ENCODE measurements at places on chromosomes 16 and 17.
A peak's percentile ranks its signal among the peaks of the same experiment; 100 is the strongest.

DNA sequence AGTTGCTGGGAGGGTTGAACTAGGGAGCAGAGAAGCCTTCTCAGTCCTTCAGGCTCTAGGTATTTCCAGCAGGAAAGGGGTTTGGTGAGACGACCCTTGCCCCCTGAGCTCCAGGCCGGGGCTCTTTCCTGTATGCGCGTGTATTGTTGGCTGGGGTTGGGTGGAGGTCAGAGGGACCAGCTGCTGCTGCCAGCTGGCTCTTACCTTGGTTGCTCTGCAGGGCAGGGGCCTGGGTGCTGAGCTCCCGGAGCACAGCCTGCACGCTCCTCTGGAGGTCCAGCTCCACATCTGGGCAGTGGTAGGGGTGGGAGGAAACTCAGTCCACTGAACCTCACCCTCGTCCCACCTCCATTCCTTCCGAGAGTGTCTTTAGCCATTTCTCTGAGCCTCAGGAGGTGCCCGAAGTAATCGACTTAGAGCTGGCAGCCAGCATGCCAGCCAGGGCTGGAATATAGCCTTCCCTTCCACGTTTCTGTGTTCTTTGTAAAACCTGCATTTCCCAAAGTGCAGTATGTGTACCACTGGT, 28.0 kb downstream of the PIK3R6 start:
- ATAC-seq = no peak

DNA sequence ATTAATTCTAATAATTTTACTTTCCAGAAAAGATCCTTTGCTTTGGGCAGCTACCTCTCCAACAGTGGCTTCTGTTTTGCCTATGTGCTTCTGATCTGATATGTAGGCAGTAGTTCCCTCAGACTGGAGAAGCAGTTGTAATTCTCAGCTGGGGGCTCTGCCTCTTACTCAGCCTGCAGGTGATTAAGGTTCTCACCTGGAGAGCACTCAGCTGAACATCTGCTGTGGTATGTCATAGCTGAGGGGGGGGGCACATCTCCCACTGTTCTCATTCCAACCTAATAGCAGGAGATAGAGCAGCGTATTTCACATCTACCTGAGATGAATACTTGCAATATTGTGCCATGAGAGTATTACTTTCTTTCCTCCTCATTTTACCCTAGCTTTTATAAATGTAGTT, 511.9 kb upstream of the CDH8 start:
- ATAC-seq = no peak

DNA sequence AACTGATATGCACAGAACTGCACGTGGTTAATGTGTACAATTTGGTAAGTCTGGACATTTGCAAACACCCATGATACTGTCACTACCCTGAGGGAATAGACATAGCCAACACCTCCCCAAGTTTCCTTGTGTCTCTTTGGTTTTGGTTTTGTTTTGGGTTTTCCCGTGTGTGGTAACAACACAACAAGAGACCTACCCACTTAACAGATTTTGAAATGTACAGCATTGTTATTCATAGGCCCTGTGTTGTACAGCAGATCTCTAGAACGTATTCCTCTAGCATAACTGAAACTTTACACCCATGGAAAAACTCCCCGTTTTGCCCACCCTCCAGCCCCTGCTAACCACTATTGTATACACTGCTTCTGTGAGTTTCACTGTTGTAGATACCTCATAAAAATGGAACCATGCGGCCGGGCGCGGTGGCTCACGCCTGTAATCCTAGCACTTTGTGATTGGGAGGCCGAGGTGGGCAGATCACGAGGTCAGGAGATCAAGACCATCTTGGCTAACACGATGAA, 76.3 kb upstream of the TBC1D3K start:
- ATAC-seq = no peak

GRCh38 chr16:89484041-89484501, 6.3 kb downstream of the ANKRD11 start:
- ATAC-seq = no peak

DNA sequence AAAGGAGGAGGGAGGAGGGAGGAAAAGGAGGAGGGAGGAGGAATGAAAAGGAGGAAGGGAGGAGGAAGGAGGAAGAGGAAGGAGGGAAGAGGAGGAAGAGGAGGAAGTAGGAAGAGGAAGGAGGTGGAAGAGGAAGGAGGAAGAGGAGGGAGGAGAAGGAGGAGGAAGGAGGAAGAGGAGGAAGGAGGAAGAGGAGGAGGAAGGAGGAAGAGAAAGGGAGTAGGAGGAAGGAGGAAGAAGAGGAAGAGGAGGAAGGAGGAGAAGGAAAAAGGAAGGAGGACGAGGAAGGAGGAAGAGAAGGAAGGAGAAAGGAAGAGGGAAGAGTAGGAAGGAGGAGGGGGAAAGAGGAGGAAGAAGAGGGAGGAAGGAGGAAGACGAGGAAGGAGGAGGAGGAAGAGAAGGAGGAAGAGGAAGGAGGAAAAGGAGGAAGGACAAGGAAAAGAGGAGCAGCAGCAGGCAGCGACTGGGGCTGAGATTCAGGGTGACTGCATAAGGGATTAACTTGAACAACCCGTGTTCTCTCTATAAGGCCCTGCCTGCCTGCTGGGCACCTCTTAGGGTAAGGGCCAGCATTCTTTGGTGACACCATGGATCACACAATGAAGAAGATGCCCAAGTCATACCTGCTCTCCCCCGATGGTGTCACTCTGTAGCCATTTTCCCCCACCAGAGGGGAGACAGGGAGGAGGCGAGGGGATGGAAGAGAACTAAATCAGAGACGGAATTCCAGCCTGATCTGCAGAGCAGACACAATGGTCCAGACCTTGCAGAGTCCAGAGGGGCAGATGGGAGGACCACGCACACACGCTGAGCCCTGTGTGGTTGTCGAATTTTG, 1.4 kb upstream of the IL34 start:
- ATAC-seq = no peak

- no peak for ATAC-seq
Measured at GRCh38 chr17:73952082-73952479, 251.4 kb upstream of the RPL38 start.

- no peak for ATAC-seq
Measured at GRCh38 chr17:4969047-4969550, 1.5 kb upstream of the SPAG7 start.

DNA sequence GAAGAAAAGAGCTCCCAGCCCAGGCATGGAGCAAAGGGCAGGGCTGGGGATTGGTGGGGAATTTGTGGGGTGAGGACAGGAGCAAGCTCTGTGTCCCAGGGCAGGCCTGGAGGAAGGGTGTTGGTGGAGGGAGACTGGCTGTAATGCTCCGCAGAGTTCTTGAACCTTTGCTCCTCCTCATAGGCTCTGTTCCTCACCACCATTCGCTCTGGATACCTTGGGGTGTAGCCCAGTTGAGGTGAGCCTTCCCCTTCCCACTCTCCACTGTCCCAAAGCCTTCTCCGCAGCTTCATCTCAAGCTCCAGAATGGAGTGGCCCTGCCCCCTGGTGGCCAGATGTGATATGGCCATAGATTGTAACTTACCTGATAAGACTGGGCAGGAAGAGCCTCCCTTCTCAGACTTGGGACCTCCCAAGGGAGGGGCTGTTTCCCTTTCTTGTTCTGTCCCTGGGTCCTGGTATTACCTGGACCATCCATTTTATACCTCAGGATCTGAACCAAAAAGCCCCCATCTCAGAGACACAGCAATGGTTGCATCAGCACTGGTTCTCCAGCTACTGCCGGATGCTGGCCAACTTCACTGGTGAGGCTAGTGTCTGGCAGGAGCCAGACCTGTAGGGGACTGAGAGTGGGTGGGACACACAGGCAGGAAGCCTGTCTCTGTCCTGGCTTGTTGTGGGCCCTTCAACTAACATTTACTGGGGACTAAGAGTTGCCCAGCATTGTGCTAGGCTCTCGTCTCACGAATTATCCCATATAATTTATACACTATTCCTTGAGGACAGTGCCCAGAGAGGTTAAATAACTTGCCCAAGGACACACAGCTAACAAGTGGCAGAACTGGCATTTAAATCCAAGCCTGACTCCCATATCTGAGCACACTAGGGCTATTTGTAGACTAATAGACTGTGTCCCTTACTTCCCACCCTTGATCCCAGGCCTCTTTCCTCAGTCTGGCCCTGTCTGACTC, 19.1 kb upstream of the STAC2 start:
- peak; percentile 96 for ATAC-seq

- no peak for ATAC-seq
Measured at GRCh38 chr16:57615813-57616212, 12.6 kb upstream of the ADGRG1 start.

DNA sequence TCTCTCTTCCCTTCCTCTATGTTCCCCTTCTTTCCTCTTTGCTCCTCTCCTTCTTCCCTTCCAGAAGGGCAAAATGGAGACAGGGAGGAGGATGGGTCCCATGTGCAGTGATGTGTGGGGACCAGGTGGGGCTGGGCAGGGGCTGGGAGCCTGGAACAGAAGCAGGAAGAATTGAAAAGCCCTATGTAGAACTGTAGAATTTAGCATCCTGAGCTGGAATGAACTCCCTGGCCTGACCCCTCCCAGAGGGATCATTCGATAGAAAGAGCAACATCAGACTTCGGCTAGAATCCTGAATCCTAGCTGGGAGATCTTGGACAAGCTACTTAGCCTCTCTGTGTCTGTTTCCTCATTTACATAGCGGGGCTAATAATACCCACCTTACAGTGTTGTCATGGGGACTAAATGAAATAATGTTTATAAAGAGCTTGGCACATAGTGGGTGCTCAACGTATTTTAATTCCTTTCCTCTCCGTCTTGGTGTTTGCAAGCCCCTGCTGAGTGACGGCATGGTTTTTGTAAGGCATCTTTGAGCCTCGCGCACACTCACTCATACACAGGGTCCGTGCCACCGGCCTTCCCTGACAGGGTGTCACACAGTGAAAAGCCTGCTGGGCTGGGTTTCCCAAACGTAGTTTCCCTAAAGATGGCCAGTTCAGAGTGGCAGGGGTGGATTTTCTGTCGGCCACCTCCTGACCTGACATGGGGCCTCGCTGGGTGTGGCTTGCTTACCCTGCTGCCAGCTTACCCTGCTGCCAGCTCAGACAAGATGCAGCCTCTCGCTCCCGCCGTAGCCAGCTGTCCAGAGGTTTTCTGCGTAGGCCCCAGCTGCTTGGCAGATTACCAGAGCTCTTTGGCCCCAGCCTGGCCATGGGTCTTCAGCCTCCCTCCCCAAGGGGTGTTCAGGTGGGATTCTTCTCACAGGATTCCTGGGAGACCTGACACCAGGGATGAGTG, 6.1 kb upstream of the ARHGAP23 start:
- no peak for ATAC-seq

DNA sequence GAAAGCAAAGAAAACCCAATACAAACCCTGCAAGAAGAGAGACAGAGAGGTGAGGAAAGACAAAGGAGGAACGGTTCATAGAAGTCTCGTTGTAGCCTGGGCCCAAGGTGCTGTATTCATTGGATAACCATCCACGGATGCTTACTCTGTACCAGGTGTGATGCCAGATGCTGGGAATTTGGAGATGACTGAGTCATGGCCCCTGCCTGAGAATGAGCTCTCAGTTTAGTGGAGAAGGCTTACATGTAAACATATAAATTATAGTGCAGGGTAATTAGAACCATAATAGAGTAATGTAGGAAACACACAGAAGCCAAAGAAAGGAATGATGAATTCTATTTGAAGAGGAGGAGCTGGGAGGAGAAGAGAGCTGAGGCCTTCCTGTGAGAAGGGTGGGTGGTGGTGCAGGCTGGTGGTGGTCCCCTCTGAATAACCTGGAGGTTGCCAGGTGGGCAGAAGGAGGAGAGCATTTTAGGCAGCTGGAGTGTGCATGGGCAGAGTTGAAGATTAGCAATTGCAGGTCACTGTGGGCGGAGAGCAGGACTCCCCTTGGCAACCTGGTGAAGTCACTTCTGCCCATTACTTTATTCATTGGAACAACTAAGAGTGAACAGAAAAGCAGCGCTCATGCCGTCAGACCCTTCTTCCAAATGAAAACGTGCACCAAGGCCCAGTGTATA, 7.7 kb upstream of the ZG16 start:
- no peak for ATAC-seq
